ENCODE measurements at places on chromosomes 6 and 20.
A peak's percentile ranks its signal among the peaks of the same experiment; 100 is the strongest.

GRCh38 chr6:33566182-33567084 is 13.6 kb downstream of the BAK1 start:
- H3K27me3 ChIP-seq, result no peaks in the 10 kb centered on the region
- H3K27ac ChIP-seq, result no peak overlapping the region
- no peak overlapping the region for H3K4me3 ChIP-seq
- H3K4me1 ChIP-seq, result peaks cover 7% of the 10 kb centered on the region
- no peak for DNase-seq

DNA sequence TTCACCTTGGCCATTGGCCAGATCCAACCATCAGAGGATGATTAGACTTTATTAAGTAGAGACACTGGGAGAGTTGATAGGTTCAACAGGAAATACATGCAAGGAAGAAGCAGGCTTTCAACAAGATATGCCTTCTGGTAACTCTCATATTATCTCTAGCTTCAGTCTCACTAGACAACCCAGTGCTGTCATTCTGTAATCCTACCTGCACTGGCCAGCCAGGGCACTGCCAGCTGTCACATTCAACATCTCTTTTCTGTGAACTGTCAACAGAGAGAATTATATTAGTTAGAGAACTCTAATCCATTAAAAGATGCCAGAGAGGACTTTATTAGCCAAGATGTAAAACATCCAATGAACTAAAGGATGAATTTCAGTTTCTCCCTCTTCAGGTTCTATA is 337.9 kb upstream of the JAG1 start:
- no peaks in the 10 kb centered on the region for H3K4me1 ChIP-seq
- H3K27ac ChIP-seq, result no peak overlapping the region
- H3K27me3 ChIP-seq, result no peaks in the 10 kb centered on the region
- H3K36me3 ChIP-seq, result no peaks in the 10 kb centered on the region
- no peak for DNase-seq
- no peak overlapping the region for H3K4me3 ChIP-seq

DNA sequence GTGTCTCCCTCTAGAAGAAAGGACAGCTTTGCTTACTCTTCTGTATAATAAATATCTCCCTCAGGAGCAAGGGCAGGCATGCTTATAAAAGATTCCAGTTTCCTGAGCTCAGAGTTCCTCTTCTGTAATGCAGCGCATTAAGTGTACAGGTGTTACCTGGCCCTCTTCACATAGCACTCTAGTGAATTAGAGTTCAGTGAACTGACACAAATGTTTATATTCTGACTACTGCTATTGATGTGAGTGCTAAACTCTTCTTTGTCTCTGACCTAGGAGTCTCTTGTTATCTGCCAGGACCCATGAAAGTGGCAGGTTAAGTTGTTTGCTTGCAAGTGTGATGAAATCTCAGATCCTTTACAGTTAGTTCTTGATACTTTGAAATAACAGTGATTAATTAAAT is 33.5 kb downstream of the CYB5R4 start:
- no peaks in the 10 kb centered on the region for H3K36me3 ChIP-seq
- no peak overlapping the region for H3K4me3 ChIP-seq
- H3K27ac ChIP-seq, result no peak overlapping the region
- no peaks in the 10 kb centered on the region for H3K4me1 ChIP-seq

- no peak overlapping the region for H3K4me3 ChIP-seq
- H3K27me3 ChIP-seq, result no peaks in the 10 kb centered on the region
- no peak overlapping the region for H3K27ac ChIP-seq
- no peaks in the 10 kb centered on the region for H3K36me3 ChIP-seq
- DNase-seq, result no peak
Measured at GRCh38 chr6:43831191-43831590, 61.2 kb downstream of the VEGFA start.

DNA sequence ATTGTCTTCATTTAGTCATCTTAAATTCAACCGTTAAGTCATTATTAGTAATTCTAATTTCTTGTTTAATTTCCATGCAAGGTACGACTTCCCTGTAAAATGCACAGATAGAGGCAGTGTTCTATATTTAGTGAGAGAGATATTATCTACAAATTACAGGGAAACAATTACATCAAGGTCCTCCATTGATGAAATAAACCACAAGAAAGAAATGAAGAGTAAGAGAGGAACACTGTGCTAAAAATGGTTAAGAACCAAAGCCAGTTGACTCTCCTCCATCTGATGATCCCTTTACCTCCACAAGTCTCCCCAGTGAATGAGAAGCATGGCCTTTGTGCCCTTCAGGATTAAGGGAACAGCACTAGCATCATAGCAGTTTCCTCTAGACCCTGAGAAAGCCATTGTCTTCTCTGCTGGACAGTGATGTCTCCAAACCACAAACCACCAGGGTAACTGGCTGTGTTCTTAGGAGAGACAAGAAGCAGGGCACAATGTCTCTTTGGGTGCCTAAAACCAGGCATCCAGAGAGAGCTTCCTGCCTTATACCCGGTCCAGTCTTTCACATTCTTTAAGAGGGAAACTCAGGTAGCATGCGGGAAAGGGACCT is 38.1 kb downstream of the IRF4 start:
- no peak overlapping the region for H3K4me3 ChIP-seq
- DNase-seq, result peak; percentile 31
- no peaks in the 10 kb centered on the region for H3K27me3 ChIP-seq
- no peak overlapping the region for H3K27ac ChIP-seq
- H3K4me1 ChIP-seq, result peaks cover 12% of the 10 kb centered on the region

GRCh38 chr6:15399641-15400470 is 154.0 kb downstream of the JARID2 start:
- no peak overlapping the region for H3K27ac ChIP-seq
- H3K36me3 ChIP-seq, result no peaks in the 10 kb centered on the region
- DNase-seq, result no peak

DNA sequence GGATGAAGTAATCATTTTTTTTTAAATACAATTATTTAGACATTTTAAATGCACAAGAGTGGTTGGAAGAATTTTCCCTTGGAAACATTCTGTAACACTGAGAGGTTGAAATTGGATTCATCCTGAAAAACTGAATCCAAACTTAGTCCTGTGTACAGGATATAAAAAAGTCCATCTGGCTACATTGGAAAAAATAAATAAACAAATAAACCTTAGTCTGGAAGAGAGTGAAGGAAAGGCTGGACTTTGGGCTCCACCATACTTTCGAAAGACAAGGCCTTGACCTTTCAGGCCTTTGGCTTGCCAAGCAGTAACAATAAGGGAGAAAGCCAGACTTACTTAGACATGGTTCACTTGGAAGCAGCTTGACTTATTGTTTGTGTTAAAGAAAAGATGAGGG is 664.3 kb downstream of the TENT5A start:
- no peak for DNase-seq
- no peaks in the 10 kb centered on the region for H3K27me3 ChIP-seq
- no peaks in the 10 kb centered on the region for H3K36me3 ChIP-seq
- no peak overlapping the region for H3K4me3 ChIP-seq
- H3K4me1 ChIP-seq, result no peaks in the 10 kb centered on the region

- H3K4me1 ChIP-seq, result no peaks in the 10 kb centered on the region
- no peak overlapping the region for H3K4me3 ChIP-seq
- no peaks in the 10 kb centered on the region for H3K27me3 ChIP-seq
- H3K27ac ChIP-seq, result no peak overlapping the region
- no peak for DNase-seq
- H3K36me3 ChIP-seq, result no peaks in the 10 kb centered on the region
Measured at GRCh38 chr6:53529324-53530036, 15.4 kb downstream of the GCLC start.

GRCh38 chr6:170102038-170102437 is 188.8 kb downstream of the DLL1 start:
- no peaks in the 10 kb centered on the region for H3K27me3 ChIP-seq
- no peaks in the 10 kb centered on the region for H3K4me1 ChIP-seq
- H3K36me3 ChIP-seq, result no peaks in the 10 kb centered on the region
- H3K4me3 ChIP-seq, result no peak overlapping the region
- H3K27ac ChIP-seq, result no peak overlapping the region
- DNase-seq, result no peak

DNA sequence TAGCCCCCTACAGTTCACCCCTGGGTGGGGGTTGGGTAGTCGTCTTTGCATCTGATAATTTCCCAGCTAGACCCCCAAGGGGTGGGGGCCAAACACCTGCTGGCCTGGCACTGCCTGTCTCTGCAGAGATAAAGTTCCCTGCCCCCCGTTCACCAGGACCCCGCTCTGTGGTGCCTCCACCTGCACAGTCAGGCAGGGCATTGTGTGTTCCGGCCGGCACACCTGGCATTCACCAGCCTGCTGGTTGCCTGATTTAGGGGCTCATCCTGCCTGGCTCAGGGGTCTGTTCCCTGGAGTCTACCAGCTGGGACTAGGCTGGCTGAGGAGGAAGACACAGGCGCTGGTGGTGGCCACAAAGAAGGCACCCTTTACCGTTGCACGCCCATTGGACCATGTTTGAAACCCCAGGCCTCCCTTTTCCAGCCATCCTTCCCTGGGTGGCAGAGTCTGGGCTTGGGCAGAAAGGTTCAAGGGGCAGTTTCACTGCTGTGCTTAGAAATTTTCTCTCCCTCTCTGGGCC is 30.8 kb upstream of the SCRT2 start:
- H3K36me3 ChIP-seq, result no peaks in the 10 kb centered on the region
- no peak overlapping the region for H3K4me3 ChIP-seq
- H3K4me1 ChIP-seq, result no peaks in the 10 kb centered on the region
- DNase-seq, result no peak

- H3K4me1 ChIP-seq, result peaks cover 7% of the 10 kb centered on the region
- no peaks in the 10 kb centered on the region for H3K27me3 ChIP-seq
- H3K4me3 ChIP-seq, result no peak overlapping the region
- H3K27ac ChIP-seq, result no peak overlapping the region
Measured at GRCh38 chr20:47405775-47406325, 49.4 kb upstream of the ZMYND8 start.

DNA sequence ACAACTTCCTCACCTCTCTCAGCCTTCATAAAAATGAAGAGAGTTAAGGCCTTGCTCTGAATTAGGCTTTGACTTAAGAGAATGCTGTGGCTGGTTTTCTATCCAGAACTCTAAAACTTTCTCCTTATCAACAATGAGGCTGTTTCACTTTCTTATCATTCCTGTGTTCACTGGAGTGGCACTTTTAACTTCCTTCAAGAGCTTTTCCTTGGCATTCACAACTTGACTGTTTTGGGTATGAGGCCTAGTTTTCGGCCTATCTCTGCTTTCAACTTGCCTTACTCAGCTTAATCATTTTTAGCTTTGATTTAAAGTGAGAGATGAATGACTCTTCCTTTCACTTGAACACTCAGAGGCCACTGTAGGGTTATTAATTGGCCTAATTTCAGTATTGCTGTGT is 4.3 kb upstream of the LOC128125822 start:
- H3K4me1 ChIP-seq, result no peaks in the 10 kb centered on the region
- no peak overlapping the region for H3K4me3 ChIP-seq
- no peaks in the 10 kb centered on the region for H3K27me3 ChIP-seq
- no peak overlapping the region for H3K27ac ChIP-seq
- no peak for DNase-seq
- H3K36me3 ChIP-seq, result no peaks in the 10 kb centered on the region

GRCh38 chr6:49918787-49919186 is 45.2 kb downstream of the DEFB114 start:
- H3K36me3 ChIP-seq, result no peaks in the 10 kb centered on the region
- no peaks in the 10 kb centered on the region for H3K27me3 ChIP-seq
- H3K4me1 ChIP-seq, result no peaks in the 10 kb centered on the region
- no peak for DNase-seq
- H3K27ac ChIP-seq, result no peak overlapping the region
- no peak overlapping the region for H3K4me3 ChIP-seq

- H3K27me3 ChIP-seq, result no peaks in the 10 kb centered on the region
- H3K4me1 ChIP-seq, result peaks cover 8% of the 10 kb centered on the region
- no peak for DNase-seq
- no peak overlapping the region for H3K4me3 ChIP-seq
- no peaks in the 10 kb centered on the region for H3K36me3 ChIP-seq
- H3K27ac ChIP-seq, result no peak overlapping the region
Measured at GRCh38 chr20:41686961-41687360, 68.8 kb upstream of the CHD6 start.

- H3K4me1 ChIP-seq, result no peaks in the 10 kb centered on the region
- no peaks in the 10 kb centered on the region for H3K27me3 ChIP-seq
- no peak for DNase-seq
- no peak overlapping the region for H3K4me3 ChIP-seq
Measured at GRCh38 chr6:150499882-150500312, 99.8 kb upstream of the PLEKHG1 start.

DNA sequence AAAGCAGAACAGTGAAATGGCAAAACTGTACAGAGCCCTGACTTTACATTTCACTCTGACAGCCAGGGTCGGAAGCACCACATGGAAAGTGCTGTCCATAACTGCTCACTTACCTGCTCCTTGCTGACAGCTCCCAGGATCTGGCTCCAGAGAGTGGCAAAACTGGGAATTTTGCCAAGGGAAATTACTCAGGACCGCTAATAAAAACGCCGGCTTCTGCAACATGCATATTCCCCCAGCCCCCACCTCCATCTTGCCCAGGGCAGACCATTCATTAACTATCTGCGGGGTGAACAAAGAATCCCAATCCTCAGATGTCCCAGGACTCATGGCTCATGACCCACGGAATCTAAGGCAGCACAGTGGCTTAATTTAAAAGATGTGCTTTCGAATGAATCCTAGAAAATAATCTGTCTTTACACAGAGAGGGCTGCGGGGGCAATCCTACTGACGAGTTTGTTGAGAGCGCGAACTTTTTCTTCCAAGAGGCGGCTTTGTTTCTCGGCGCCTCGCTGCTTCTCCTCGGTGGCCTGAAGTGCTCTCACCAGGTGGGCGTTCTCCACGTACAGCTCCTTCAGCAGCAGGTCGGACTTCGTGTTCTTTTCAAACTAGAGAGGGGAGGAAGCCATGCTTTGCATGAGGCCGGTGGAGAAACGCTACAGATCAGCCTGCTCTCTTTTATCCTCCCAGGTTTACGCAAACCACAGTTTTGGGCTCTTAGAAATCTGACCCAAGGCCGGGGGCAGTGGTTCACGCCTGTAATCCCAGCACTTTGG is 45.8 kb downstream of the GINS1 start:
- no peak overlapping the region for H3K4me3 ChIP-seq
- no peaks in the 10 kb centered on the region for H3K36me3 ChIP-seq
- no peaks in the 10 kb centered on the region for H3K27me3 ChIP-seq
- no peak overlapping the region for H3K27ac ChIP-seq
- H3K4me1 ChIP-seq, result no peaks in the 10 kb centered on the region

DNA sequence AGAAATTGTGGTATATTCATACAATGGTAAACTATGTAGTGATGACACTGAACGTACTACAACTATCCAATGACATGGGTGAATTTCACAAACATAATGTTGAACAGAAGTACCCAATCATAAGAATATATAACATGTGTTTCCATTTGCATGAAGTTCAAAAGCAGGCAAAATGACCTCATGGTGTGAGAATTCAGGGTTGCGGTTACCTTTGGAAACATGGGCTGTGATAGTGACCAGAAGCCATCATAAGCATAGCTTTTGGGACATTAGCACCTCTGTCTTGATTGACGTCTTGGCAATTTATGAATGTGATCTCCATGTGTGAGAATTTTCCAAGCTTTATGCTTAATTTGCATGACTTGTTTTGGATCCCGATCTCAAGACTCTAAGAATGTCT is 500.1 kb upstream of the JAG1 start:
- H3K4me3 ChIP-seq, result no peak overlapping the region
- H3K27ac ChIP-seq, result no peak overlapping the region
- H3K36me3 ChIP-seq, result no peaks in the 10 kb centered on the region

GRCh38 chr6:166168616-166169548 is 1.2 kb upstream of the TBXT start:
- no peaks in the 10 kb centered on the region for H3K36me3 ChIP-seq
- no peak for DNase-seq
- no peaks in the 10 kb centered on the region for H3K27me3 ChIP-seq

- DNase-seq, result no peak
- no peaks in the 10 kb centered on the region for H3K4me1 ChIP-seq
- no peaks in the 10 kb centered on the region for H3K36me3 ChIP-seq
- no peaks in the 10 kb centered on the region for H3K27me3 ChIP-seq
Measured at GRCh38 chr20:25586877-25587276, 1.5 kb upstream of the NINL start.
